ENCODE measurements at places on chromosomes 12 and 14.

- no peak for DNase-seq
These were observed 136.3 kb downstream of the FUT8 start for GRCh38 chr14:65548878-65549277.

- DNase-seq, result no peak
These were observed 10.0 kb downstream of the SFSWAP start for GRCh38 chr12:131720921-131721320.

DNA sequence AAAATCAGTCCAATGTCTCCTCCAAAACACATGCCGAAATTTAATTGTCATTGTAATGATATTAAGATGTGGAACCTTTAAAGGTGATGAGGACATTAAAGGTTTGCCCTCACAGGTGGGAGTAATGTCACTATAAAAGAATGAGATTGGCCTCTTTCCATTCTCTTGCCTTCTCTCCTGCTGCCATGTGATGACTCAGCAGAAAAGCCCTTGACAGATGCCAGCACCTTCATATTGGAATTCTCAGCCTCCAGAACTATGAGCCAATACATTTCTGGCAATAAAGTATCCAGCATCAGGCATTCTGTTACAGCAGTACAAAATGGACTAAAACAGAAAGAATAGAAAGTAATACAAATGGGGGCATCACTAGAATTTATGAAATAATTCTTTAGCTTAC lies 609.7 kb downstream of the SLC16A7 start:
- no peak for DNase-seq

DNA sequence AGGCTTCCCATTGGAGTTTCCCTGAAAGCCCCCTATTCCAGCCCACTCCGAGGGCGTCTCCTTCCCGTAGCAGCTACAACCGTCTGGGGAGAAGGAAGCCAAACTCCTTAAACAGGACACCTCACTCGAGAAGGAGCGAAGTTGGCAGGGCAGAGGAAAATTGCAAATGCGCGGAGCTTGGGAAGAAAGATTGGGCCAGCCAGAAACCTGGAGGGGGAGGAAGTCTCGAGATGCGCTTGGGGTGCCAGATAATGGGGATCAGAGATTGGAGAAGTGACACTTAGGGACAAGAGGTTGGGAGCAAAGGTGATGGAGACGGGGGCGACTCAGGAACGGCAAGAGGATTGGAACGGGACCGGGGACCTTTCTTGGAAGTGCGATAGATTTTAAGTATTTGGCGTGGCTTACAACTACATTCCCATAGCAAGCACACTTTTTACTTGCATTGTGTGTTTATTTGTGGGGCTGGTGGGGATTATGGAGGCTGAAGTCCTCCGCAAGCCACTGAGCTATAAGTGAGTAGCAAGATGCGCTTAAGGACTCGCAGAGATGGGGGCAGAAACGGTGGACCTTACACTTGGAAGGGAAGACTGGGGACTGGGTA lies 926 bp downstream of the HRK start:
- no peak for DNase-seq

DNA sequence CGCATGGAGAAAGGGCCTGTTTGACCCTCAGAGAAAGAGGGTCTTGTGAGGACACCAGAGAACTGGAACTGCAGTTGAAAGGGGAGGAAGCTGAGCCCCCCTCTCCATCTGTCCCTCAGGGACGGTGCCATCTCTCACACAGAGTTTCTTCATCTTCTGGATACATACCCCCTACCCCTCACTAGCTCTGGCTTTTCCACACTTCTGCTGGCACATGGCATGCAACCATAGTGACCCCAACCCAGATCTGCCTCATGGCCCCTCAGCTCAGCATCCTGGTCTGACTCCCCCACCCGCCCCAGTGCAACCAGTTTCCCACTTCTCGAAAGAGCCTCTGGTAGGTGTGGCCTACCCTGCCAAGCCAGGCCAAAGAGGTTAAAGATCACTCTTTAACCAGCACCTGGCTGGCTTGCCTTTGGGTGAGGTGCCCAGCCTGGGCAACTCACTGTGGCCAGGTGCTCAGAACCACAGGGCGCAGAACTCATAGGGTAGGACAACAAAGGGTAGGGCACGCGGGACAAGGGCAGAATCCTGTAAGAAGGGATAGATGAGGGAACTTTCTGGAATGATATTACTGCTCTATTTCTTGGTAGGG lies 25.8 kb downstream of the GALNT16 start:
- no peak for DNase-seq

DNA sequence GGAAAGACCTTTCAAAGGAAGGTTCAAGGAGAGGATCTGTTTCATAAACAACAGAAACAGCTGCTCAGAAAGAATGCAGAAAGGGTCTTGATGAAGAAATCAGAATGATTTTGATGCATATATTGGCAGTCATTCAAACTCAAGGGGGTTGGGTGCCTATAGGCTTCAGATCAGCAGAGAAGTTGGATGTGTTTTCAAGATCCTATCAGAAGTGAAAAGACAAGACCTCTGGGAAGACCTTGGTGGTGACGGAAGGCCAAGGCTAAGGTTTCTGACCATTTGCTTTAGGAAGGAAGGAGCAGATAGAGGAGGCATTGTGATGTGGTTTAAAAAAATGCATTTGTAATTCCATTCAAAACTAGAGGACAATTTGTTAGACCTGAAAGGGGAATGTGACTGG lies 15.2 kb upstream of the PTPRB start:
- DNase-seq, result no peak

- DNase-seq, result no peak
These were observed 70.5 kb upstream of the ANO4 start for GRCh38 chr12:100724071-100724470.

- DNase-seq, result no peak
These were observed 6.4 kb upstream of the SSTR1 start for GRCh38 chr14:38201137-38201828.

- no peak for DNase-seq
These were observed 106.3 kb downstream of the PTPRO start for GRCh38 chr12:15428632-15429031.

DNA sequence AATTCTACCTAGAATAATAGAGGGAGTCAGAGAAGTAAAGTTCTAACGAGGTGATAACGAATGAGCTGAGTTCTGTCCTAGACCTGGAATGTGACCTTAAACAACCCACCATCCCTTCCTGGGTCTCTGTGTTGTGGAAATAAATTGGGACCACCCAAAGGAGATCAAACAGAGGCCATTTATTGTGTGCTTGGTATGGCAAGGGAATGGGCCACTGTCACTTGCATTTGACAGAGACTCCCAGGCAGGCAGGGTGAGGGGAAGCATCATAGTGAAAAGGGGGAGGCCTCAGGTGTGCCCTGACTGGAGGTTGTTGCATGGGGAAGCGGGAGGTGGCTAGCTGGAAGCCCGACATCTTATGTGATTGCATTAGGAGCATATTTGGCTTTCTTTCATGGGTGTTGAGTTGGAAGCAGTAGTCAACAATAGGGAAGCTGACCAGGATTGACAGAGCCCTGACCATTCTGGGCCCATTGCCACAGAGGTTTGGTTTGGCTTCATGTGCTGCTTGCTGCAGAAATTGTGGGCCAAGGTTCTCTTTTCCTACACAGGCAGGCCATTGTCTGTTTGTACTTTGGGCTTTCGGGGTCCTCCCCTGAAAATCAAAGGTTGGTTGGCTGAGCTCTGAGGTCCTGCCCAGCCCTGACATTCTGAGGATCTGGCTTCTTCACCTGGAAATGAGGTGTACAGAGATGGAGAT lies 17.6 kb upstream of the FAM181A start:
- no peak for DNase-seq

DNA sequence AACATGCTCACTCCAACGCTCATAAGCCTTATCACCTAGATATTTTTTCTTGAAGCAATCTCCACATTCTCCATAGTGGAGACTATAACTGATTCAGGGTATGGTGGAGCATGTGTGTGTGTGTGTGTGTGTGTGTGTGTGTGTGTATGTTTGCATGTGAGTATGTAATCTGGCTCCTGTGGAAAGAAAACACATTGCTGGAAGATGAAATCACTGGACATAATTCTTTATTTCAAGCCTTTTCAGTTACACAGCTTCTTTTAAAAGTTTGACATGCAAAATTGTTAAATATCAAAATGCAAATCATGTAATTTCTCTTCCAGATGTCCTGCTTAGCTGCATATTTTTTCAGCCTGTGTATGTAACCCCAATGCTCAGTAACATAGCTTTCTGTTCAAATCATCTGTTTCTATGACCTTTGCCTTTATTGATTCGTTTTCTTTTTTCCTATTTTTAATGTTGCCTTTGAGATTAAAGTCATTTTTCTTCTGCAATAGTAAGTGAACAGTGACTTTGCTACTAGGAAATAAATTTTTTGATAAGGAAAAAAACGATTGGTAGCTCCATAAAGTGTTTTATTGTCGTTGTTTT lies 80.5 kb upstream of the BTG1 start:
- DNase-seq, result no peak

GRCh38 chr14:91387951-91388381 lies 29.7 kb downstream of the CCDC88C start:
- DNase-seq, result no peak

GRCh38 chr12:55818886-55819285 lies 1.0 kb downstream of the ORMDL2 start:
- no peak for DNase-seq

- DNase-seq, result no peak
These were observed 12.9 kb upstream of the OXA1L start for GRCh38 chr14:22753586-22753985.

DNA sequence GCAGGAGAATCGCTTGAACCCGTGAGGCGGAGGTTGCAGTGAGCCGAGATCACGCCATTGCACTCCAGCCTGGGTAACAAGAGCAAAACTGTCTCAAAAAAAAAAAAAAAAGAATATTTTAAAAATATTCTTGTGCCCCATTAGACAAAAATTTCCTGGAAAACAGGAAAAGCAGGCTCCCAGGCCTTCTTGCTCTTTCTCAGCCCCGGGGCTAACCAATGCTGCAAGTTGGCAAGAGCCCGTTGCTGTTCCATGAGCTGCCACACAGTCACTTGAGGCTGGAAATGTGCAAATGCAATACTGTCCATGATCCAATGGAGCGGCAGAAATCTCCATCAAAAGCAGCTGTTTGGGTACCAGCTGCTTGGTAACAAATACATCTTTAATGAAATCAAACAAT lies 994.7 kb downstream of the VRK1 start:
- DNase-seq, result no peak

GRCh38 chr14:104546591-104547309 lies 32.8 kb upstream of the C14orf180 start:
- no peak for DNase-seq

GRCh38 chr14:69815556-69815955 lies 18.5 kb upstream of the SLC10A1 start:
- DNase-seq, result no peak

- no peak for DNase-seq
These were observed 44.7 kb downstream of the TMEM117 start for GRCh38 chr12:43880547-43880946.

DNA sequence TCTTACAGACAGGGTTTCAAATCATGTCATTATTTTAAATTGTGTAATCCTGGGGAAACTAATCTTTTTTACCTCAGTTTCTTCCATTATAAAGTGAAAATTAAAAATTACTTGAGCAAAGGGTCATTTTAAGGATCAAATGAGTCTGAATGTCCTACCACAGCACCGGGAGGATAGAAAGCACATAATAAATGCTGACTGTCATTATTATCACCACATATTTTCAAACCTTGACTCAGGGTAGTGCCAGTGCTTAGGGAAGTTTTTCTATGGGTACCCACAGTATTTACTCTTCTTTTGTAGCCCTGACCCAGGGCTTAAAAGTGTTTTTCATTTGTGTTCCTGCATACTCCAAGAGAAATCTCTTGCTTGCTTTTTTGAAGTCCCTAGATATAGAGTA lies 60.5 kb downstream of the KCNMB4 start:
- no peak for DNase-seq

DNA sequence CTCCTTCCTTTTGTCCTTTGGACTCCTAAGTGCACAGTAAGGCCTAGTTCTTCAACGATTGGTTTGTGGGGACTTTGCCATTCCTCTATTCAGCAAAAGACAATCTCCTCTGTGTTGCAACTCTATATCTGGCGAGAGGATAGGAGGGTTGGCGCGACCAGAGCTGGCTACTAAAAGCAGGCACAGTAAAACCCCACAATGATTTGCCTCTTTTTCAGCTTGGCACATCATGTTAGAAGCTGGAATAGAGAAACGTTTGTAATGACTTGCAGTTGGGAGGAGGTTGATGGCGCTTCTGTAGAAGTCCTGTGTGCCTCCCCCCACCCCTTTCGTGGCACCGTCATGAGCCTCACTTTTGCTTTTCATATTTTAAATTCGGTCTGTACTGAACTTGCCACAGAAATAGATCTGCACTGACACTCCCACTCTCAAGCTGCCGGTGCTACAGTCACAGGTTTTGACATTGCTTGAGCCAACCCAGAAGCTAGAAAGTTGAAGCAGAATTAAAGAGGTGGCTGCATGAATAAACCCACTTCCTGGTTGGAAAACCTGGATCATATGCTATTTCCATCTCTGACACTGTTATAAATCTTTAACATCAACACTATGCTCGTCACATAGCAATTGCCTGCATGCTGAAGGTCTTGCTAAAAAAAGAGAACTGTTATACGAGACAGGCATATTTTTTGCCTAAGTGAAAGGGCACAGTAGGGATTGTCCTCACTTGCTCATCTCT lies 315.3 kb upstream of the PRICKLE1 start:
- no peak for DNase-seq

DNA sequence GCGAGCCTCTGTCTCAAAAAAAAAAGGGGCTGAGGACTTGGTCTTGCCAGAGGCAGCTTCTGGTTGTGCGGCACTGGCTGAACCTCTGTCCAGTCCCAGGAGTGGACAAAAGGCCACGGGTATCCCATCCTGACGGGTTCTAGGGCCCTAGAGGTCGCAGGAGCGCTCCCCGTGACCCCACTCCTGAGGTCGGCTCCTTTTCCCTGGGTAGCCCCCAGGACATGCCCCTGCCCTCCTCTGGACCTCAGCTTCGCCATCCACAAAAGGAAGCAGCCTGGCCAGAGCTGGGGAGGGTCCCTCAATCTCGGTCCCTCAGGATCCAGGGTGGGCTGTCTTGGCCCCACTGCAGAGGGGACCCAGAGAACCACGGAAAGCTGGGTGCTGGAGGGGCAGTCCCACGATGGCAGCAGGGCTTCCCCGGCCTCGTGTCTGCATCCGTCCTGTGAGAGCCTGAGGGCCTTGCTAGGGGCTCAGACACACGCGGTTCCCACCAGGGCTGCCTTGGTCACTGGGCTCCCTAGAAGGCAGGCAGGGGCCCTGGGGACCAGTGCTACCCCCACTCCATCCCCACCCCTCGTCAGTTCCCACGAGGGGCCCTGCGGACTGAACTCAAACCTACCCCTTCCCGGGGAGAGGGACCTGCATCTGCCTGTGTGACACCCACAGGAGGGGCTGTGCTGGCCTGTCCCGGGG lies 31.1 kb downstream of the ASCL4 start:
- DNase-seq, result no peak

- no peak for DNase-seq
These were observed 19.2 kb downstream of the NOS1 start for GRCh38 chr12:117342247-117342646.

- DNase-seq, result no peak
These were observed 241.4 kb downstream of the TMEM117 start for GRCh38 chr12:44077294-44077693.

DNA sequence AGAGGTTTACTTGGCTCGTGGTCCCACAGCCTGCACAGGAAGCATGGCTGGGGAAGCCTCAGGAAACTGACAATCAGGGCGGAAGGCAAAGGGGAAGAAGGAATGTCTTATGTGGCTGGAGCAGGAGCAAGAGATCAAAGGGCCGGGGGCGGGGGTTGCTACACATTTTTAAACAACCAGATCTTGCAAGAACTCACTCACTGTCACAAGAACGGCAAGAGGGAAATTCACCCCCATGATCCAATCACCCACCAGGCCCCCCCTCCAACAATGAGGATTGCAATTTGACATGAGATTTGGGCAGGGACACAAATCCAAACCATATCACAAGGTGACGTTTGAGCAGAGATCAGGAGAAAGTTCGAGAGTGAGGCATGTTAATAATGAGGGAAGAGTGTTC lies 163.7 kb upstream of the RPH3A start:
- DNase-seq, result no peak

Data from vagina (tissue), 2 donors.